ENCODE measurements at places on chromosomes 12 and 14. TPM values are rescaled to one million over a fixed set of nuclear protein-coding genes. Genes with fewer than 3 reads are reported as not detected.

The ASIC1 gene
- total RNA-seq = 5.6 TPM

The NINJ2 gene
- 0.37 TPM for total RNA-seq

The DTD2 gene
- total RNA-seq = 8.6 TPM

The ZDHHC22 gene
- total RNA-seq = 0.31 TPM

The PLEKHH1 gene
- 17.6 TPM for total RNA-seq

The TMEM179 gene
- total RNA-seq = 12.1 TPM

The ACSM4 gene
- not detected for total RNA-seq

DNA sequence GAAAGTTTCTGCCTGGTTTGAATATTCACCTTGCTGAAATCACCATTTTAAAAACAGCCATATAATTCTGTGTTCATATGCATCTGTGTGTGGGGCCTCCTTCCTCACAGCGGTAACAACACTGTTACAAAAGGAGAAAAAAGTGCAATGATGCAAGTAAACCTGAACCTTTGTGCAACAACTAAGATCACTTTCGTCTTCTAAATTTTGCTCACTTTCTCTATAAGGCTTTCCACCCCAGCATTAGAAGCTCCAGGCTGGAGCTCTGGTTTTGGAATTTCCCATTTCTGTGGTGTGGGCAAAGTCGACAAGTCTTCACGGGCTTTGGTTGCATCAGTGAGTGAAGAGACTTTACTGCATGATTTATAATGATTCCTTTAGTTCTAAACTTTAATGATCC lies 18.4 kb downstream of the FGD6 start:
- DNase-seq = no peak

DNA sequence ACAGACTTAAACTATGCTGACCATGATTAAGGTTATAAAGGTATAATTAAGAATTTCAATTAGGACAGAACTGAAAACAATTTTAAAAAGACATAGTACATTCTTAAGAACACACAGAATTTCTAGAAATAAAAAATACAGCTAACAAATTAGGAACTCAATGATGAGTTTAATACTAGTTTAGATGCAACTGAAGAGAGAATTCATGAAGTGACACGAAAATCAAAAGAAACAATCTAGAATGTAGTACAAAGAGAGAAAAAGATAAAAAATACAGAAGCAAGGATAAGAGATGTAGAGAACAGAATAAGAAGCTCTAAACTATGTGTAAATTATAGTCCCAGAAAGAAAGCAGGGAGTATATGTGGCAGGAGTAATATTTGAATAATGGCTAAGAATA lies 187.8 kb upstream of the KRR1 start:
- no peak for DNase-seq

DNA sequence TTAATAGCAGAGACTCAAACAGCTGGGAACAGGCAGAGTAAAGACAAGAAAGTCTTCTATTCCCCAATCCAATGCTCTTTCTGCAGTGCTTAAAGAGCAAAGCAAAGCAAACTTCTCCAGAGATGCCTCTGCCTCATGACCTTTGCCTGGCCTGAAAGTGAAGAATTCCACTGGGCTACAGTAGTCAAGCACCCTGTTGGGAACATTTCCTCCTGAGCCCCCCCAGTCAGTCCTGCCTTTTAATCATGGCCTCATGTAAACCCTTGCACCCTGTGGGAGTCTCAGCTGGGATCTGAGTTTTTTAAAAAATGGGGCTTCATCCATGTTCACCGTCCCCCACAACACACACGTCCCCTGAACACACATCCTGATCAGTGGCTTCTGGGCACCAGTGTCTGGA lies 62.7 kb upstream of the TSPAN11 start:
- no peak for DNase-seq

- DNase-seq = peak; percentile 82
Observed at GRCh38 chr12:110100315-110100970, 23.7 kb upstream of the IFT81 start.

GRCh38 chr12:49201595-49202295 lies 12.9 kb upstream of the TUBA1A start:
- peak; percentile 54 for DNase-seq

DNA sequence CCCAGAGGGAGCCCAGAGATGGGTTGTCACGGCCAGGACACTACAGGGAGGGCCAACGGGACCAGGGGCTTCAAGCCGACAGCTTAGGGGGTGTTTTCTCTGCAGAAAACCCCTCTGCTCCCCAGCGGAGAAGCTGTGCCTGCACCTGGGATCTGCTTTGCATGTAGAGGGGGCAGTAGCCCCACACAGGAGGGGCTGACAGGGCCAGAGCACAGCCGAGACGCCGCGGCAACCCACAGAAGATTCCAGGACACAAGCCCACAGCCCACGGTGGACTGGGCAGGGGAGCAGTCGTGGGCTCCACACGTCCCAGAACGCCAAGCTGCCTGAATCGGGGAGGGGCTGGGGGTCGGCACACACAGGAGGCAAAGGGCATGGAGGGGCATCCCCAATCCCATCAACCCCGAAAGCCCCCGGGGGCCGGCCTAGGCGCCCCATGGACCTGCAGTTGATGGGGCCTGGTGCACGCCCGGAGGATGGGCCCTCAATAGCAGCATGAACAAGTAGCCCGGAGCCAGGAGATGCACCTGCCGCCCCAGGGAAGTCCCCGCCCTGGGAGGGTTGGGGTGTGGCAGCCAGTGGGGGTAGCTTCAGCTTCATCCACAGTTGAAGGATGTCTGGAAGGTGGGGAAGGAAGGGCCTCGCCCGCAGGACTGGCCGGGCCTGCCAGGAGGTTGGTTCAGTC lies 30.5 kb upstream of the TMEM179 start:
- no peak for DNase-seq

DNA sequence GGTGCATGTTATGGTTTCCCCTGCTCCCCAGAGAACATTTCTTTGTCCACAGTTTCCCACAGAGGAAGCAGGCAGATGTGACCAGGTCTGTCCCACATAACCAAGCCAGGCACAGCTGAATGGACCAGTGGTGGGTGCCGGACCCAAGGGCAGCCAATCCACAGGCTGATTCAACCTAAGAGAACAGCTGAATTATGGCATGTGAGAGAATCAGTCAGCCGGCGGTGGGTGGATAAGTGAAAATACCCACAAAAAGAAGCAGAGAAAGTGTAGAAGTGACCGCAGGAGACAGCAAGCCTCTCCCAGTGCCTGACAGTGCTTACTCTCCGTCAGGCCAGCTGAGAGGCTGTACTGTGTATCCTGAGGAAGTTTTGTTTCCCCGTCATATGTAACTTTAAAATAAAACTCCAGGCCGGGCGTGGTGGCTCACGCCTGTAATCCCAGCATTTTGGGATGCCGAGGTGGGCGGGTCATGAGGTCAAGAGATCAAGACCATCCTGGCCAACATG lies 14.9 kb downstream of the GPRC5D start:
- DNase-seq = no peak

GRCh38 chr12:15520083-15520482 lies 197.8 kb downstream of the PTPRO start:
- DNase-seq = peak; percentile 45

GRCh38 chr14:101313268-101313667 lies 248.0 kb upstream of the DIO3 start:
- DNase-seq = peak; percentile 30

DNA sequence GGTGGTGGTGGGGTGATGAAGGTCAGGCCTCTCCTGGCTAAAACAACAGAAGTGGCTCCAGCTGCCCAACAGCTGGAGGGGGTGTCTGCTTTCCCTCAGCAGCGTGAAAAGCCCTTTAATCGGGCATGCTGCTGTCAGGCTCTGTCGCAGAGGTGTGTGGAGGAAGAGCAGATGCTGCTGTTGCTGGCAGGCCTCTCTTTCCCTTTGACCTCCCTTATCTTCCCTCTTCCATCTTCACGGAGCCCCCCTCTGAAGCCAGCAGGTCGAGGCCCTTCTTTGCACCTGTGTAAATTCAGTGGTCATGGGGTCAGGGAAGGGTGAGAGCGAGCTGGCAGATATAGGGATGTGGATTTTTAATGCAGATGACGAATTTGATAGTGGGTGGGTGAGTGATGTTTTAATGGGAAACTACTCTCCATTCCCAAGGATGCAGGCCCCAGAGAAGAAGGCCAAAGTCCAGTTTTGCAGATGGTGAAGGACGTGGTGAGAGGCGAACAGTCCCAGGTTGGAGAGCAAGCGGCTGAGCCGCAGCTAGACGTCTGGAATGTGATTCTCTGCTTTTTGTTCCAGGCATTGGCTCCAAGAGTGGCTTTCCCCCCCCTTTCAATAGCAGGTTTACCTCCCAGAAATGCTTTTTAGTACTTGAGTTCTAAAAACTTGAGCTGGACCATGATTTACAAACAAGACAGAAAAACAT lies 64.0 kb downstream of the SMOC1 start:
- peak; percentile 31 for DNase-seq

DNA sequence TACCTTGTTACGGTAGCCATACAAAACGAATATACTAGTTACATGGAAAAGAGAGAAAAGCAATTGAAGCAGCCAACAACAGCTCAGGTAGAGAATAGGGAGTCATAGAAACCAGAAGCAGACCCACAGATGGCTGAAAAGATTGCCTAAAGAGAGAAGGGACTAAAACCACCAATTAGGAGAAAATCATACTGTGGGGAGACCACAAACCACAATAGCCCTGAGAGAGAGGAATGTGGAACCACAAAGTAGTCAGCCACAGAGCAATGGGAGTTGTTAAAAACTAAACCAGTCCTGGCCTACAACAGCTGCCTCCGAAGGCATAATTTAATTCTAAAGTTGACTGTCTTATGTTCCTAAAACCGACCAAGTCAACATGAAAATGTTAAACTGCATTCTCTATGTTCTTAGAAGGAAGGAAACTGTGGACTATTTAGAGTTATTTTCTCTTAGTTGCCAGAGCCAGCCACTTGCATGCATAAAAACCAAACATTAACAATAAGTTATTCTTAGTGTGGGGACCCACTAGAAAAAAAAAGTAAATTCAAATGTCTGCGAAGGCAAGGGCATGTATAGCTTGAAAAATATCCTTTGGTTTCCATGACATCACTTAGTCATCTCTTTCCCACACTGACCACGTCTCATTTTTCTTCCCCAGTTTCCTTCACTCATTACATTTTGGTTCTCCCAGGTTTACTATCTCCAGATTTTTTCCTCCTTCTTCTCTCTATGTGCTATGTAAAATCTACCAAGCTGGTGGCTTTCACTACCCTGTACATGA lies 398.1 kb downstream of the NOVA1 start:
- DNase-seq = no peak

DNA sequence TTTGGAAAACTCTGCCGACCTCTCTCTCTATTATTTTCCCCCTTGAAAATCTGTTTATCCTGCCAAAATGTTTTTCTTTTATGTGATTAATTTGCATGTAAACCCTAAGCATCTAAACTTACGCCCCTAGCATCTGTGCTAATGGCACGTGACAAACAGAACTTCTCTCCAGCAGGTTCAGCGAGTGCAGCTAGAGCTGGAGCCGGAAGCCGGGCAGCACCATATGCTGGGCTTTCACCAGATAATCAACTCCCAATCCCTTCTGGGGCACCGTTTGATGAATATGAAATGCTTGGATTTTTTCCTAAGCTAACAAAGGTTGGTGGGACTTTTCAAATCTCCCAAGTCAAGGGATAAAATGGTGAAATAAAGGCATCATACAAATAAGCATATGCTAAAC lies 667.5 kb upstream of the TMEM132C start:
- no peak for DNase-seq

GRCh38 chr12:13161172-13161571 lies 35.4 kb upstream of the EMP1 start:
- DNase-seq = no peak

DNA sequence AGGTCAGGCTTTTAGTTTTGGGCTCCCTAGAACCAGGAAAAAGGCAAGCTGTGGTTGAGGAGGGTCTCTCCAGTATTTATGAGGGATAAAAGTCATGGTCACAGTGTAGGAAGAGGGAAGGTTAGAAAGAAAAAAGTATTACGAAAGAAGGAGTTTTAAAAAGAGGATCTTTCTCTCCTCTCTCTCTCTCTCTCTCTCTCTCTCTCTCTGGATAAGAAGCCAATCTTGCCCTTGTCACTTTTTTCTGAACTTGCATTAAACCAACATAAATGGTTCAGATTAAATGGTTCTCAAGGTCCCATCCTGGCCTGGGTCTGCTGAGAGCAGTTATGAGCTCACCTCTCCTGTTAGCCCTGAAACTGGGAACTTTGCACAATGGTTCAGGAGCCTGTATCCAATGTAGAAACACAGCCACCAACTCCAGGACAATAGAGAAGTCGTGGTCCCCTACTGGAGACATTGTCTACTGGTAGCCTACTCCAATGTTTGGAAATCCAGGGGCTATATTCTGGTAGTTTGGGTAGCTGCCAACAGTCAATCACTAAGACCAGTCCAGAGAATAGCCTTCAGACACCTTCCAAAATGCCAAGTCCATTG lies 131.9 kb downstream of the DAD1 start:
- no peak for DNase-seq

GRCh38 chr14:58876608-58877007 lies 238.8 kb downstream of the DACT1 start:
- DNase-seq = no peak

DNA sequence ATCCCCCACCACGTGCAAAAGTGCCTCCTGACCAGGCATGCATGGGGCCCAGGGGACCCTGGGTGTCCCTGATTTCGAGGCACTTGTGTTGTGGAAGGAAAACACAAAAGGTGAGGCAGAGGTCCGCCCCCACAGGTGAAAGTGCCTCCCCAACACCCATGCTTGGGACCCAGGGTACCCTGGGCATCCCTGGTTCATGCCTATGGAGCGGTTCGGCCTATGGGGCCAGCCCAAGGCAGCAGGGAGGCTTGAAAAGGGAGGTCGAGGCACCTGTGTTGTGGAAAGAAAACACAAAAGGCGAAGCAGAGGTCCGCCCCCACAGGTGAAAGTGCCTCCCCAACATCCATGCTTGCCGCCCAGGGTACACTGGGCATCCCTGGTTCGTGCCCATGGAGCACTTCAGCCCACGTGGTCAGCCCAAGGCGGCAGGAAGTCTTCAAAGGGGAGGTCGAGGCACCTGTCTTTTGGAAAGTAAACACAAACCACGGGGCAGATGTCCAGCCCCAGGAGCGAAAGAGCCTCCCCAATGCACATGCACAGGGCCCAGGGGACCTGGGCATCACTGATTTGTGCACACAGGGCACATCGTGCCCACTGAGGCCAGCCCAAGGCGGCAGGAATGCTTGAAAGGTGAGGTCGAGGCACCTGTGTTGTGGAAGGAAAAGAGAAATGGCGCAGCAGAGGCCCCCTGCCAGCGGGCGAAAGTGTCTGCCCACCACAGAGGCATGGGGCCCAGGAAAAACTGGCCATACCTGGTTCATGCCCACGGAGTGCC lies 375.5 kb downstream of the ALG10 start:
- no peak for DNase-seq

- DNase-seq = peak; percentile 17
Observed at GRCh38 chr12:128056136-128056801, 210.7 kb upstream of the TMEM132C start.
